KG1 (cell line): ENCODE measurements at places on chromosomes 7 and 10.

DNA sequence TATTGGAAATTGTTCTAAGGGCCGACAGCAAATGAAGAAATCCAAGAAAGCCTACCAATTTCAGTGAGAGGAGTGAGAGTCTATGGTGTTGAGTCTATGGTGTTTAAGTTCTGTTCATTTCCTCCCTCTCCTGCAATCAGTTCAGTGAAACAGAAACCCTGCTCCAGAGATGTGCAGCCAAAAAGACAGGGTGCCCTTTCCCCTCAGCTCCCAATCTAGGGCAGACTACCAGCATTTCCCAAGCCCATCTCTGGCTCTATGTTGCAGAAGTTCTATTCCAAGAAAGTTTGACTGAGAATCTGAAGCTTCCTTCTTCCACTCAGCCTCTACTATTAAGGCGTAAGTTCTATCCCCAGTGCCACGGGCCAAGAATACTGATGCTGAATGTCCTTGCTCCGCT lies 18.5 kb upstream of the ALOX5 start:
- no peak for DNase-seq

DNA sequence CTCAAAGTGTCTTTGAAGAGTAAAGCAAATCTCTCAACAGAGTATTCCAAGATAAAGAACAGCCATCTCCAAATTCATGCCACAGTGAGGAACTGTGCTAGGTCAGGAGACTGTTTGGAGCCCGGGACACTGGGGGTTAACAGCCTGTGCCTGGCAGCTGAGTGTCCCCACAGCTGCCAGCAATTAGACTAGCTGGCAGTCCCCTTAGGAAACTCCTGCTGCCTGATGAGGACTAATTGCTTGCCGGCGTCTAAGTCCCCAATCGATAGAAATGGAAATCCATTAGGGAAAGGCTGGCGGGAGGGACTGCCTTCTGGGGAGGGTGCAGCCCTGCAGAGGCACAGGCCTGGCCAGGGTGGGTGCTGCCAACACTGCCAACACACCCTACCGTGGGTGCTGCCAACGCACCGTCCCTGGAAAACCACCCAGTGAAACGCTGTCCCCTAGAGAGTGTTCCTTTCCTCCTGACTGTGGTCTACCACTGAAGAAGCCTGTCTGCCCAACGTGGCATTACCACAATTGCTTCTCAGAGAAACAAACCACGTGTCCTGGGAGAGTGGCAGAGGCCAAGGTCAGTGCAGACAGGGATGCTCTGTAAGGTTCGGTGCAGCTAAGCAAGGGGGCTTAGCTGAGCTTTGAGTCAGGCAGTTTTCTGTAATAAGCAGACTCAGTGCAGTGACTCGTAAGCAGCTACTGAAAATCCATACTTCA lies 60.8 kb downstream of the XRCC2 start:
- DNase-seq: no peak

DNA sequence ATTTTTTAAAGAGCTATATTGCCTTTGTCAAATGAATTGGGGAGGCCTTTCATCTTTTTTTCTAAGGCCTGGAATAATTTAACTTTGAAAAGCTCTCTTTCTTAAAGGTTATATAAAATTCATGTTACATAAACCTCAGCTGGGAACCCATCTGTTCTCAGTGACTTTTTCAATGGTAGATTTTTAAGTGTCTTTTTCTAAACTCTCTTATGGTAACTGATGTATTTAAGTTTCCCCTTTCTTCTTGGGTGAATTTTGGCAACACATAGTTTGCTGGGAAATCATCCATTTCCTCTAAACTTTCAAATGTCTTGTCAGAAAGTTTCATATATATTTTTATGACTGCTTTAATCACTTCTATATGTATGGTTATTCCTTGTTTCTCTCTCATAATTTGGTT lies 362.2 kb upstream of the KLF6 start:
- DNase-seq: no peak

DNA sequence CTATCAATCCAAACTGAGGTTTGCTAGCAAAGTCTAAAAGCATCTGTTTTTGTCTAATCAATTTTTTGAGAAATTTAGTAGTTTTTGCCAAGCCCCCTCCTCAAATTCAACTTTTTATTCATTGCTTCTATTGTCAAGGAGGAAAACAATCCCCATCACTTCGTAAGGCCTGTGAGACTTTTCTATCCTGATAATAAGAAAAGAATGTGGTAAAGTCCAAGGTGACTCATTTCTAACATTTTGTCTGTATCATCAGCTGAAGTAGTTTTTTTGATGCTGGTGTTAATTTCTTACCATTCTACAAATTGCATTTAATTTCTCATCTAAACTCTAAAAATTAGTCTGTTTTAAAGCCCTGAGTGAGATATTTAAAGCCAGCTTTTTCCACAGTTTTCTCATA lies 11.7 kb downstream of the ANK3 start:
- DNase-seq: no peak

DNA sequence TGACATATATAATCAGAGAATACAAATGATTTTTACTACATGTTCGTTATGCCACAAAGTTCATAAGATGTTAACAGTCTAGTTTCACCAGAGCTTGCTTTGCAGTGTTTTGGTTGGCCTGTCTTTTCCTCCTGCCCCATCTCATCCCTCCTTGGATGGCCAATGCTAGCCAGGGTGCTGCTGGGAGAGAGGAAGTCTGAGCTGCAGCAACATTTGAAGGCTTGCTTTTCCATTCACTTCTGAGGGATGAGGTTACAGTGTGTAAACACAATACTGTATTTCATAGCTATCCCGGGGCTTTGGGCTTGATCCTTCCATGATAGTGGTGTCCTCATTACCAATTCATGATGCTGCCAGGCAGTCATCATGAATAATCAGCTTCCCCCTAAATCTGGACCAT lies 170.5 kb downstream of the RAB11FIP2 start:
- no peak for DNase-seq

- DNase-seq: no peak
These were observed 42.5 kb downstream of the FOXK1 start for GRCh38 chr7:4724648-4725013.

GRCh38 chr10:23047201-23048050 lies 48.0 kb upstream of the MSRB2 start:
- no peak for DNase-seq

GRCh38 chr7:28984217-28984616 lies 26.1 kb upstream of the TRIL start:
- no peak for DNase-seq

DNA sequence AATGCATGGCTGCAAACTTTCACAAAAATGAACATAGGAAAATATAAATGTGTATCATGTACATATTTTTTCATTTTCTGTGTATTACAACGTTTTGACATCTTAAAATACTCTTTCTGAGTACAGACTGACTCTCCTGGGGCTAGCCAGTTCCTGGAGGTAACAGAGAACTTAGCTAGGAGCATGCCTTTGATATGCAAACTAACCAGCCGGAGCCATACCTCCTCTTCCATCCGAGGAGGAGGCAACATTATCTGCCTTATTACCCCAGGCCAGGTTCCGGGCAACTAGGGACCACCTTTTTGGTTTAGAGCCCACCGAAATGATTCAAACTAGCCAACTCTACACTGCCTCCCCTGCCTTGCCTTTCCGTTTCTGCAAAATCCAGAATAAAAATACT lies 33.7 kb upstream of the HECW1 start:
- no peak for DNase-seq

GRCh38 chr7:107744345-107744750 lies 406 bp downstream of the CBLL1 start:
- DNase-seq: no peak

DNA sequence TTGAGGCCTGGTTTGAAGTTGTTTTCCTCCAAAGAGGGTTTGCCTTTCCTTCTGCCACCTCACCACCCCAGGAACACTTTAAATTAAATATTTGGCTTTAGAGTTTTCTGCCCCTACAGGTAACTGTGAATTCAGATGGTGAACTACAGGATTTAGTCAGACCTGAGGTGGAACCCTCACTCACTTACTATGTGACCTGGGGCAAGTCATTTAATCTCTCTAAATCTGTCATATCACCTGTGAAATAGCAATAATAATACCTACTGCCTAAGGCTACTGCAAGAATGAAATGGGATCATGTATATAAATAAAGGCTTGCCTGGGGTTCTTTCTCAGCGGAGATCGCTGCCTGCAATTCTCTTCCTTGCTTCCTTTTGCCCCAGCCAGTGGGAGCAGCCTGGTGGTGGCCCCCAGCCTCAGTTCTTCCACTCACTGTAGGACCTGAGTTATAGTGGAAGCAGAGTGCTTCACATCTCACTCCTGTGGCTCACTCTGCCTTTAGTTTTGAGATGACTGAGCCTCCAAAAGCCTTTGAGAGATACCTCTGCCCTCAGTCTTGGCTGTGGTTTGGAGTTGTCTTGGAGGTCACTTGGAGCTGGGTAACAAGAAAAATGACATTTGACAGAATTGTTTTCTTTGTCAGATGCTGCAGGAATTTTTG lies 6.1 kb upstream of the ANKRD2 start:
- DNase-seq: no peak

GRCh38 chr10:89242345-89242684 lies 9.3 kb downstream of the LIPA start:
- DNase-seq: no peak

DNA sequence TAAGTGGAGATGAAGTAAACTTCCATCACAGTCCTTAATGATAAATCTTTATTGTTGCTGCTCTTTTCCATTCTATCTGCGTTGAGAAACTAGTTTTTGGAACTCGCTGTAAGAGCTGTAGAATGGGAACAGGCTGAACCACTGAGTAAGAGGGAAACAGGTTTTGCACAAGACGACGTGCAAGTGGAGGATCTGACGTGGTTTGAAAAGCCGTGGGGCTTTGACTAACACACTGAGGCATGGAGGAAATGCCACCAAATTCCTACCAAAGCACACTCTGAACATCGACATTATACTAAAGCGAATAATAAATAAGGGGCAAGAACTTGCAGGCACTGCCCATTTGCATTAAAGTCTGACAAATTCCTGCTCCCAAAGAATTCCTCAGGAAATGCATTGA lies 160.6 kb downstream of the KLF6 start:
- no peak for DNase-seq

GRCh38 chr7:157480371-157481050 lies 143.7 kb downstream of the DNAJB6 start:
- no peak for DNase-seq

DNA sequence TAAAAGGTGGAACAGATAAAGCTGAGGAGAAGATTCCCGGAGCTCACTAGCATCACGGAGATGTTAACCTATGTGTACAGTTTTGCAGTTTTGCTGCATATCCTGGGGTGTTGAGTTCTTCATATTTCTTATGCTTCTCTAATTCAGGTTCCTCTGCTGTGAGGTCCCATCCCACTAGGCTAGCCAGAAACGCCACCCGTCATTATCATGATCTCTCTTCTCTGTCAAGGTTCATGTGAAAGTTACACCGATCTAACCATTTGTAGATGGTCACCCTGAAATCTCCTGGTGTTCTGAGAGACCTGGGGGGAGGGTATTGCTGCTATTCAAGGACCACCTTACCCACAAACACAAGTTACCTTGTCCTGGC lies 136.3 kb downstream of the CCDC71L start:
- DNase-seq: no peak

DNA sequence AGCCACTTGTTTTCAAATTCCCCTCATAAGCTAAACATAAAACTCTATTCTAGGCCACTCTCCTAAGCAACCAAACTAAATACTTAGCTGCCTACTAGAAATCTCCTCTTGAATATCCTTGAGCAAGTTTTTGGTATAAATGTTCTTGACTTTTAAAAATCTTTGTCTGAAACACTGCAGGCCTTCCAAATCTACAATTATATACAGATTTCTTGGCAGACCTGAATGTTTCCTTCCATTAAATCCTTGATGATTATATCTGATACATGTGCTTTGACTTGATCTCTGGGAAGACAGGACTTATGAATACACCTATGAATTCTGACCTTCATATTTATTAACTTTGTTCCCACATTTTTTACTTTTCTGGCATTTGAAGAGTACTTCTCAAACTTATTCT lies 314.5 kb downstream of the CACNA2D1 start:
- no peak for DNase-seq

GRCh38 chr7:23205577-23205908 lies 23.7 kb downstream of the NUP42 start:
- DNase-seq: no peak

- DNase-seq: no peak
These were observed at the start of gene ADAMTS14 for GRCh38 chr10:70672165-70673042. ADAMTS14 (plus strand) TSS chr10:70672506; CDS start chr10:70672803, 297 bp downstream.

GRCh38 chr7:107194052-107194451 lies 25.2 kb downstream of the HBP1 start:
- DNase-seq: no peak

DNA sequence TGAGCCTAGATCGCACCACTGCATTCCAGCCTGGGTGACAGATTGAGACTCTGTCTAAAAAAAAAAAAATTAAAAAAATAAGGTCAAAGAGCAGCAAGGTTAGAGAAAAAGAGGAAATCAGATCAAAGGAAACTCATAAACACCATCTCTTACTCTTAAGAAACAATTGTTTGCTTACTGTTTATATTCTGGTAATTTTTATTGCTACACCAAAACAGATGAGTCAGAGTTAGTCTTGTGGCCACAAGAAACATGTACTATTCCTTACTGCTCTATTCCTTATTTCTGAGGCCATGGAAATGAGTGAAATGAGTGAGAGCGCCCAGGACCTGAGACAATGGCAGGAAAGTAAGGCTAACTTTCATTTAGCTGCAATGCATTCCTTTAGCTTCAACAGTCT lies 387.3 kb downstream of the HPSE2 start:
- DNase-seq: no peak

- no peak for DNase-seq
These were observed 103.5 kb upstream of the ZNF438 start for GRCh38 chr10:31135171-31135570.

DNA sequence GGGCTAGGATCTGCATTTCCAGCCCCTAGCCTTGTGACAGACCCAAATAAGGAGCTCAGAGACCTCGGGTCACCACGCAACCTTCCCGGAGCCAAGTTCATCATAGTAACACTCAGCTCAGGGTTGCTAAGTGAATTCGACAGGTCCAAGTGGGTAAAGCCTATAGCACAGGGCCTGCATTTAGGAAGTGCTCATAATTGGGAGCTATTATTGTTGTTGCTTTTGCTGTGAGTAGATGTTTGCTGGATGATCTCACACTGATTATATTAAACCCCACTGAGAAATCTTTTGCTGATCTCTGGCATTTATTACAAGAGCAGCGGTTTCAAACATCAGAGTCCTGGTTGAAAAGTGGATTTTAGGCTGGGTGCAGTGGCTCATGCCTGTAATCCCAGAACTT lies 20.3 kb upstream of the SAR1A start:
- DNase-seq: no peak

DNA sequence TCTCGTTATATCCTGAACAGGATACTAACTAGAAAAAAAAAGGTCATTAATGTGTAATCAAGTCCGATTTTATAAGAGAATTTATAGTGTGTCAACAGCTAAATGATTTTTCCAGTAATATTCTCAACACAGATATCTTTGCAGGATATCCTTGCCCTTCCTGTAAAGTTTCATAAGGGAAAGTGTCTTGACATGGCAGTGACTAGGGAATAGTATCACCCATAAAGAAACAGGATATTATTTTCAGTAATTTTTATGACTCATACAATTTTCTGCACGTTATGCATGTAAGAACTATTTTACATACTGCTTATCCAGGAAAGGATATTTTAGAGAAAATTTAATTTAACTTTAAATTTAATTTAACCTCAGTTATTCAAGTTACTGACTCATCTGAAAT lies 19.5 kb upstream of the PNLIP start:
- no peak for DNase-seq

GRCh38 chr7:22579961-22580360 lies 80.0 kb upstream of the STEAP1B start:
- DNase-seq: no peak
